CD4-positive, alpha-beta memory T cell (primary cell): ENCODE measurements at places on chromosomes 1 and 21.

- DNase-seq: no peak
Observed at GRCh38 chr1:1421147-1421906, at the start of gene ANKRD65. Gene ANKRD65, minus strand, starts transcription at chr1:1421276. Its CDS starts 271 bp downstream, at chr1:1421005.

- peak; percentile 62 for DNase-seq
Observed at GRCh38 chr1:111441573-111442192, 7.4 kb downstream of the WDR77 start.

- peak; percentile 2 for DNase-seq
Observed at GRCh38 chr1:51728611-51729155, 111.8 kb downstream of the OSBPL9 start.

GRCh38 chr1:46013581-46013980 is 118.8 kb downstream of the PIK3R3 start:
- DNase-seq: no peak

GRCh38 chr1:201116091-201116490 is 3.9 kb upstream of the CACNA1S start:
- DNase-seq: no peak

GRCh38 chr1:151408891-151409290 is 9.5 kb downstream of the PSMB4 start:
- no peak for DNase-seq

DNA sequence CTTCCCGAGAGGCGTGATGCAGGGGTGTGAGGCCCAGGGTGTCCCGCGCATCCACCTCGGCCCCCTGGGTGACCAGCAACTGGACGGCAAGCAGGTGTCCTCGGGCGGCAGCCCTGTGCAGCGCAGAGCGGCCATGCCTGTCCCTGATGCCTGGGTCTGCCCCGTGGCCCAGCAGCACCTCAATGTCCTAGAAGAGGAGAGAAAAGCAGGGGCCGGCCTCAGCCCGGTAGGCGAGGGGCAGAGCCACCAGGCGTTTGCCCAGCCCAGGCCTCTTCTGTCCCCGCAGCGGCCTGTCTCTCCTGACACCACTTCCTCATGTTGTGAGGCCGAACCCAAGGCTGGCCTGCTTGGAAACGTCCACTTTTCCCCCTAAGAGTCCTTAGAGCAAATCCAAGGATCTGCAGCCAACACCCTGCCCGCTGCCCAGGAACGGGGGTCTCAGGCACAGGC is 1.7 kb downstream of the ANKRD65 start:
- no peak for DNase-seq
